ENCODE measurements at places on chromosomes 13 and 19. TPM values are rescaled to one million over a fixed set of nuclear protein-coding genes. Genes with fewer than 3 reads are reported as not detected.

Gene NCAN
- total RNA-seq, result 17.5 TPM

DNA sequence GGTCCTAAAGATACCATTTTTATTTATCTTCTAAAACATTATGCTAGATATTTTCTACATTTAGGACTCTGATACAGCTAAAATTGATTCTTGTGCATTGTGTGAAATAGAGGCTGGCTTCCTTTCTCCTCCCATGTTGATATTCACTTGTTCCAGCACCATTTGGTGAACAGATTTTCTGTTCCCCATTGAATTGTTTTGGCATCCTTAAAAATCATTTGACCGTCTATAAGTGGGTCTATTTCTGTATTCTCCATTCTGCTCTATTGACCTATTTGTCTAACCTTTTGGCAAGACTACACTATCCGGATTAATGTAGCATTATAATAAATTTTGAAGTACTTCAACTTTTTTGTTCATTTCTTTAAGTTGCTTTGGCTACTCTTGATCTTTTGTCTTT is 2689.2 kb downstream of the PCDH9 start:
- ATAC-seq, result no peak

DNA sequence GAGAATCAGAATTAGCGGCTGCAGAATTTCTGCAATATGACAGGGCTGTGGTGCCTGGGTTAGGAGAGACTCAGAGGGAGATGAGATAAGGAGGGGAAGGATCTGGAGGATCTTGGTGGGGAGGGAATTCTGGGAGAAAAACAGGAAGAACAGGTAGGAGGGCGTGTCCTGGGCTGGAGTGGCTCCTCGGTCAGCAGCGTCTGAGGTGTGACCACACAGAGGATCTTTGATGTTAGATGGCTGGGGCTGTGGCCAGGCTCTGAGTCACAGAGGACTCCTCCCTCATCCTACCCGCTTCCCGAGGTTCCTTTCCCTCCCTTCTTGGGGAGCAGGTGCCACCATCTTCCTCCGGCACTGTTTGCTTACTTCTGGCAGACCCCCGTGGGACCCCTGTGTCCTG is 6.4 kb upstream of the KLK6 start:
- ATAC-seq, result peak; percentile 51

- ATAC-seq, result no peak
Observed at GRCh38 chr13:93715866-93716265, 489.3 kb downstream of the GPC6 start.

DNA sequence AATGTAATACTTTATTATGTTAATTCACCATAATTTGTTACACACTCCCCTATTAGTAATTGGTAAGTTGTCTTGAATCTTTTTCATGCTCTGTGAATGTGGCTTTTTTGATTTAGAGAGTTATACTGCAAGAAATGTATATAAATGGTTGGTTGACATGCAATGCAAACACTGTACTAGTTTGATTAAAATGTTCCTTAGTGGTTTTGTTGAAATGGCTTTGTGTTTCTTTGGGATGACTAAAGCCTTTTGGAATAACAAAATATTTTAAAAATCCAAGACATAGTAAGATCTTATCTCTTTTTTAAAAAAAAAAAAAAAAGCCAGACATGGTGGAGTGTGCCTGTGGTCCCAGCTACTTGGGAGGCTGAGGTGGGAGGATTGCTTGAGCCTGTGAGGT is 10.5 kb downstream of the LAMP1 start:
- ATAC-seq, result no peak

Gene TEX26
- total RNA-seq, result 2.8 TPM

Gene CEACAM6
- not detected for total RNA-seq

GRCh38 chr13:76455960-76456359 is 430.2 kb downstream of the KCTD12 start:
- ATAC-seq, result no peak

DNA sequence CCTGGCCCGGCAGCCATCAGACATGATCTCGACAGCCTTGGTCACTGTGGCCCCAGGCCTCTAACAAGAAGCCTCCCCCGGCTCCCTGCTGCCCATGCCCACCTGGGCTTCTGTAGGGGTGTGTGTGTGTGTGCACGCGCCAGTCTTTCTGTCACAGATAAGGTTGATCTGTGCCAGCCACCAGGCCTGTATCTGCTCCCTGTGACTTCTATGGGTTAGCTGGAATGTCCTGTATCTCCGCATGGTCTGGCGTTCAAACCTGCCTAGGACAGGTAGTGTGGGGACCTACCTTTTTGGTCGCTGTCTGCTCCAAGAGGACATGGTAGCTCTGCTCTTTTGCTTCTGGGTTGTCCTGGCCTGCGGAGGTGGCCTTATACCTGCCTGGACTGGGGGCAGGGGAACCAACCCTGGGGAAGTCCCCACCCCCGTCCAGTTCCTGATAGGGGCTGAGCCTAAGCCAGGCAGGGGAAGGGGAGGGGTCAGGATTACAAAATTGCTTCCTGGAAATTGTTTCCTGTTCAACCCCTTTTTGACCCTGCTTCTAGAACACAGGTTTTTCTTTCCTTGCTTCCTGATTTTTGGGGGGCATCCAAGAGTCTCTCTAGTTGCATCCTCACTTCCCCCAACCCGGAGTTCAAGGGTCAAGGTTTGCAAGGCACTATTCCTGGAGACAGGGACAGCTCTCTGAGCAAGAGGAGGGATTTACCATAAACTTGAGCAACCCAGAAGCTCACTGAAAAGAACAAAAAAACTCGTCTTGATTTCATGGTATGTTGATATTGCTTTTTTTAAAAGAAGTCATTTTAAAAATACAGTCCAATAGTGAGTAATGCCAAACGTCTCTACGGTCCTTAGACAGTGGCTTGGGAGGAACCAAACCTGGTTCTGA is at the start of gene LRG1:
Gene LRG1, minus strand, starts transcription at position 344 of the 889 bp plus-strand sequence. Its CDS starts 23 bp downstream, at position 321.
- no peak for ATAC-seq

GRCh38 chr13:114222461-114222968 is 12.2 kb upstream of the CDC16 start:
- ATAC-seq, result no peak

Gene SLC25A41
- total RNA-seq, result 0.97 TPM

GRCh38 chr13:75675421-75675820 is 39.3 kb downstream of the LMO7 start:
- no peak for ATAC-seq

GRCh38 chr13:99398916-99399622 is 91.9 kb upstream of the GPR183 start:
- ATAC-seq, result no peak

Gene ANGPTL8
- 0.97 TPM for total RNA-seq

Gene MYH14
- 0.90 TPM for total RNA-seq

Gene ZNF317
- 36.9 TPM for total RNA-seq

Gene PRSS57
- not detected for total RNA-seq

- no peak for ATAC-seq
Observed at GRCh38 chr13:50365408-50366391, 350.5 kb downstream of the KCNRG start.

Gene VAV1
- total RNA-seq, result 1.3 TPM

DNA sequence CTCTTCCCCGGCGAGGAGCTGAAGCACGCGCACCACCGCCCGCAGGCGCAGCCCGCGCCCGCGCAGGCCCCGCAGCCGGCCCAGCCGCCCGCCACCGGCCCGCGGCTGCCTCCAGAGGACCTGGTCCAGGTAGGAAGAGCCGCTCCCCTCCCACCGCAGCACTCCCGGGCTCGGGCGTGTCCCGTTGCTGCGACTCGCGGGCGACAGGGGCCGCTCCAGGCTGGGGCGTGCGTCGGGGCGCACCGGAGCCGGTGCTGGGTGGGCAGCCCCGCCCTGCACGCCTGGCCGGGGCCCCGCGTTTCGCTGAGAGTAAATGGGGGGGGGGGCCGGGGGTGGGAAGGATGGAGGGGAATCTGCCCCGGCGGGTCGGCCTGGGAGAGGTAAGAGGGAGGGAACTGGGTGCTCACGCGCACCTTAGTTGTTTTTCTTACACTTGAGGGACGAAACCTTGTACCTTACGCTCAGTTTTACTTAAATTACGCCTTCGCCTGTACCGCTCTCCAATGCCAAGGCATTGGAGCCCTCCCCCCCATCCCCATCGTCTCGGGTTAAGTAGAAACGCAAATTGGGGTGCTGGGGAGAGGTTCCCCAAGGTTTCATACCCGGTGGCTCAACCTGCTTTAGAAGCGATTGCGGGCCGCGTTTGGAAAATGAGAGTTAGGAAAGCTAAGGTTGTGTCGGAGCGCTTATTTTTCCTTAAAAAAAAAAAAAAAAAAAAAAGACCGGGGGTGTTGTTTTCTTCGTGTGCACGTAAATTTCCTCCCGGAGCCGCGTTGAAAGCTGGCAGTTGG is 850 bp downstream of the KLF5 start:
- ATAC-seq, result peak; percentile 55

DNA sequence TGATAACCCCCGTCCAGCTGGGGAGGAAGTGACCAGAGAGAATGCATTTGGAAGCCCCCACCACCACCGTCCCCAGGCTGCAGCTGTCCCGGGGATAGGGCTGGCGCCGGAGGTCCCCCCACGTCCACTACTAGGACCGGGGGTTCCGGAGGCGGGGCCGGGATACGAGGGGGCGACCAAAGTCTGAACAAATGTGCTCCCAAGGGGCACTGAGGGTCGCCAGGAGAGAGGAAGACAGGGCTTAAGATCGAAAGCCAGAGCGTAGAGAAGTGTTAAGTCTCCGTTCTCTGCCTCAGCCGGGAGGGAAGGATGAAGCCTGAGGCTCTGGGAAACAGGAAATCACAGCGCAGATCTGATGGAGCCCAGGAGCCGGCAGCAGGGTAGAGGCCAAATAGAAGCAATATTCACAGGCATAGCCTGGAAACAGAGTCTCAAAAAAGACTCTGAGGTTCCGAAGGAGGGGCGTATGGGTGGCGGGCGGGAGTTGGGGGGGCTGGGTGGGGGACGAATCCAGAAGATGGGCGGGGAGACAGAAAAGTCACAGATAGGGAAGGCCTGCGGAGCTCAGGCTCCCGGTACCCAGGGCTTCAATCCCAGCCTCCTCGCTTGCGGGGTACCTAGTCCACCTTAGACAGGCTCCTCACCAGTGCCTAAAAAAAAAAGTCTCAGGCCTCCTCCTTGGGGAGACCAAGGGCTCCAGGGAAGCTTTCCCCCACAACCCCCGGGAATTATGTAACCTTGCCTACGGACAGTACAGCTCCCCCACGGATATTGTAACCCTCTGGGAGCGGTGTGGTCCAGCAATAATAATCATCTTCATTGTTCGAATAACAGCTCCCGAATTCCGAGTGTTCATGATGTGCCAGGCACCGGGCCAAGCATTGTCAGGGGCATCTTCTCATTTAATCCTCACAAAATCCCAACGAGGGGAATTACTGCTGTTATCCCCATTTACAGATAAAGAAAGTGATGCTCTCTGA is 1.1 kb upstream of the ERF start:
- ATAC-seq, result no peak

DNA sequence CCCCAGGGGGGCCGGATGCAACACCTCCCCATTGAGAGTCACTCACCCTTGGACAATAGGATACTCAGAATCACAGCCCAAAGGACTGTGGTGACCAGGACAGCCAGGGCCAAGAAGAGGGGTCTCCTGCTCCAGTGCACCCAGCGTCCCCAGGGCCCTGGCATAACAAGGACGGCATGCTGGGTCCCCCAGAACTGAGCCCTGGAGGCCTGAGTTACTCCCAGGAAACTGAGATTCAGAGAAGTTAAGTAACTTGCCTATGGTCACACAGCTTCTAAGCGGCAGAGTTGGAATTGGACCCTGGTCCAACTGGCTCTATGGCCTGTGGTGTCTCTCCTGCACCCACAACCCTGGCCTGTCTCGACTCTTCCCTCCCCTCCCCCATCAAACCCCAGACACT is 295 bp downstream of the CLEC4G start:
- no peak for ATAC-seq

GRCh38 chr19:33957804-33958203 is 161.1 kb downstream of the KCTD15 start:
- ATAC-seq, result no peak

DNA sequence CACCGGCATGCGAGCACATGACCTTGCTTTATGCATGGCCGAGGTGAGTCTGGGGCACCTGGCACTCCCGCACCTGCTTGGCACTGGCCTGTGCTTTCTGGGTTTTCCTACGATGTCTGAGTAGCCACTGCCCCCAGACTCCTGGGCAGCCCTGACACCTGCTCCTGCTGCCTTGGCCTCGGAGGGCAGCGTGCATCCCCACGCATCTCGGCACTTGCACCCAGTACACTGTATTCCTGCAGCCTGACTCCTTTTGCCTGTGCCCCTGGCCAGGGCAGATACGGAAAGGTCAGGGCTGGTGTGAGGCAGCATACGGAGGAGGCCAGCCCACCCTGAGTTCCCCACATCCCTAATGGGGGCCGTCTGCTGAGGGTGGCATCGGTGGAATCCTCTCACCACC is 340.6 kb downstream of the TEX29 start:
- no peak for ATAC-seq

Gene RYR1
- 3.8 TPM for total RNA-seq
